ENCODE measurements at places on chromosomes 3 and 15.

GRCh38 chr3:41674449-41674848 lies 287.5 kb downstream of the ULK4 start:
- no peak for DNase-seq

DNA sequence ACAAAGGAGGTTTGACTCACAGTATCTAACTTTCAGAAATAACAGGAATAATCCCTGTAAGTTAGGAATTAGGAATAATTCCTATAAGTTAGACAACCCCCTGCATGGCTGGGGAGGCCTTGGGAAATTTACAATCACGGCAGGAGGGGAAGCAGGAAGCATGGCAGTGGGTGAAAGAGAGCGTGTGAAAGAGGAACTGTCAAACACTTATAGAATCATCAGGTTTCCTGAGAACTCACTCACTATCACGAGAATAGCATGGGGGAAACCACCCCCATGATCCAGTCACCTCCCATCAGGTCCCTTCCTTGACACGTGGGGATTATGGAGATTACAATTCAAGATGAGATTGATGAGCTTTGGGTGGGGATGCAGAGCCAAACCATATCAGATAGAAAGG lies 385.5 kb downstream of the IL20RB start:
- no peak for DNase-seq

DNA sequence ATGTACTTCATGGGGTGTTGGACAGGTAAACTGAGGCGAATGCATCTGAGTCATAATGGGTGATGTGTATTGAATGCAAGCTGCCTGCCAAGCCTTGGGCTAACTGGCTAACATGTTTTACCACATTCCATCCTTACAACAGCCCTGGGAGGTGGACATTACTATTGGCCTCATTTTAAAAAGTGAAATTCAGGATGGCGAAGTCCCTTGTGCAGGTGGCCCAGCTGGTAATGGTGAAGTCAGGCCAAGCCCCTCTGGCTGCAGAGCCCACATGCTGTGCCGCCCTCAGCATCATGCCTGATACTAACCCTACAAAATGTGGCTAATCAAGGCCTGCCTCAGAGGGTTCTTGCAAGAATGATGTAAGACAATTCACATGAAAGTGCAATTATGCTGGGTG lies 60.0 kb upstream of the CHD2 start:
- no peak for DNase-seq

DNA sequence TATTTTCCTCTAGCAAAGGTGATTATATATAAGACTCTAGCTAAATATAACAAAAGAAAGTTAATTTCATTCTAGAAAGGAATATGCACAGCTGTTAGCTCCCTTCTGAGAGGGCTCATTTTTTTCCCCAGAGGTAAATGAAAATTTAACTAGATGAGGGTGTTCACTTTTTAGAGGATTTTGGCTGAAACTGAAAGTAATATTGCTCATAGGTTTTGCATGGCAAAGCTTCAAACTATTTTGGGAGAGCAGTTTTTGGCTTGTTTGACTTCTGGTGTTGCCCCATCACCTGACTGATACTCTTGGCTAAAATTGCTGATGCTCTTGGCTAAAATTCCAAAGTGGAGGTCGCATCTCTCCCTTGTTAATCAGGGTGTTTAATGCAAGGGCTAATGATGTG lies 311.9 kb downstream of the EDEM1 start:
- DNase-seq, result no peak

DNA sequence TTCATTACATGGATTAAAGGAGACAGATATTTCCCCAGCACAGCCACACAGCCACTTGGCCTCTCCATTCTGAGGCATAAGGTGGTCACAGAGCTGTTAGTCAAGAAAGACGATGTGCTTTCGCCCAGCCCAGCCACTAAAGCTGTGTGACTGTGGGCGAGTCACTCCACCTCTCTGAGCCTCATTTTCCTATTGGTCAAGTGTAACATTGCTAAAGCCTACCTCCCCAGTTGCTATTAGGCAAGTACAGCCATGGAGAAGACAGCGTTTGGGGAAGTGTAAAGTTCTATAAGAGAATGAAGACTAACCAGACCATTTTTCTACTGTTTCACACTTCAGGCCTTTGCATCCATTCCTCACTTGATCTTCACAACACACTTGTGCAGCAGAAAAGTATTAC lies 24.1 kb downstream of the TMEM40 start:
- no peak for DNase-seq

DNA sequence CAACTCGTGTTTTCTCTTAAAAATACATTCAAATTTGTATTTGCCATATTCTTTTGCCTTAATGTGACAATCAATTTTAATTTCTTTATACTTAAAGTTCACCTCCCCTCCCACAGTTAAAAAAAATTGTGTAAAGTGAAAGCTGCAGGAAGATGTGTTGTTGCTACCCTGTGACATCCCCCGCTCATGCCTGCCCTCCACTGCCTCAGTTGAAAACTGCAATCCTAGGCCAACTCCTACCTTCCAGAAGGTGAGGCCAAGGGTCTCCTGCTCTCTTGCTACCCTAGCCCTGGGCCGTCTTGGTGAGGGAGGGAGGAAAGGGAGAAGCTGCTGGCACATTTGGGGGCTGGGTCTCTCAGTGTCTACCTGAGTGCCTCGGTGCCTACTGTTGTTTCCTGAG lies 57.0 kb upstream of the CMTM7 start:
- no peak for DNase-seq

- no peak for DNase-seq
These were observed 129.3 kb downstream of the EEFSEC start for GRCh38 chr3:128282380-128283196.

GRCh38 chr3:194344012-194344411 lies 7.1 kb downstream of the CPN2 start:
- no peak for DNase-seq

DNA sequence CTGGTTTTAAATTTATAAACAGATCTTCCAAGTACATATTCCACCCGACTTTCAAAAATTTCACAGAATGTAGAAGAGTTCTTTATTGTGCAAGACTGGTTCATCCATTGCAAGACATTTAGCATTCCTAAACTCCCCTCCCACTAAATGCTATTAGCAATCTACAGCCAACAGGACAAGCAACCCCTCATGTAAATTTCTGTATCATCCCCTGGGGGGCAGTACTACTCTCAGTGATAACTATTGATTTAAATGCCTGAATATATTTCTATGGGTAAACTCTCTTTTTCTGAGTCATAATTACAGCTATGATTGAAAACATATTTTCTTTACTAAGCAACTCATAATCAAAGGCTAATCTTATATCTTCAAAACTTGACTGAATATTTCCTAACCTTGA lies 10.7 kb upstream of the SLC15A2 start:
- DNase-seq, result no peak

- peak; percentile 54 for DNase-seq
These were observed 130.0 kb downstream of the ASB7 start for GRCh38 chr15:100732211-100733055.

DNA sequence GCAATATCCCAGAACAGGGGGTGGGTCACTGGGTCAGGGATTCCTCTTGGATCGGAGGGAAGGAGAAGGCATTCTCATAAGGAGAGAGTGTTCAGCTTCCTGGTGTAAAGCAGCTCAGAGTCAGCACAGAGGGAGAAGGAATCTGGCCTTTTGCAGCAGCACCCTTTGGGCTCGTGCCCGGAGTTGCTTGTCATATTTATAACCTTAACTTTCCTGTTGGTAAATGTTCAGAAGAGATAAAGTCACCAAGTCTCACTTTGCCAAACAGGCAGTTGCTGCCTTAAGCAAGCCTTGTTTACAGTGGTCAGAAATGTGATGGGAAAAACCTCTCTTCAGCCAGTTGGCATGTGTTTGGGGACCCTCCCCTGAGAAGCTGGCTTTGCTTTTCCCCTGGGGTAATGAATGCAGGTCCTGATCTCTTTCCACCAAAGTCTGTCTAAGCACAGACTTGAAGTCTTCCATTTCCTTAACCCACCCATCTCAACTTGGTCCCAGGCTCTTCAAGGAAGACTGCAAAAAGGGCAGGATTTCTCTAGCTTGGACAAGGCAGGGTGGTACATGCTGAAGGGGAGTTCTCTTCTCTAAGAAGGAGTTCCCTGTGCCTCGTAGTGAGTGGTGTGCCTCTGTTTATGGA lies 206.9 kb upstream of the BHLHE40 start:
- DNase-seq, result peak; percentile 84

- DNase-seq, result no peak
These were observed 29.9 kb upstream of the PRR23C start for GRCh38 chr3:139074565-139075115.

DNA sequence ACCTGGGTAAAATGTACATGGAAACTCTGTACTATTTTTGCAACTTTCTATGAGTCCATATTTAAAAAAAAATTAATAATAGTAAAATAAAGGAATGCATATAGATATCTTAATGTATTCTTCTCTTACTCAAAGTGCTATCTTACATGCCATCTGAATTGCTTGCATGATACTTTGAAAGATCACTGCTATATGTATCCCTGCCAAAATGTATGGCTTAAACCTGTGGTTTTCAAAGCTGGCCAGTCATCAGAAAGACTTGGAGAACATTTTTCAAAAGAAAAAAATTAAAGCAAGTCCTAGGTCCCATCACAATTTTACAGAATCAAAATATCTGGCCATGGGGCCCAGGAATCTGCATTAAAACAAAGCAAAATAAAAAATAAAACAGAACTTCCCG lies 262.1 kb downstream of the LPP start:
- DNase-seq, result no peak

DNA sequence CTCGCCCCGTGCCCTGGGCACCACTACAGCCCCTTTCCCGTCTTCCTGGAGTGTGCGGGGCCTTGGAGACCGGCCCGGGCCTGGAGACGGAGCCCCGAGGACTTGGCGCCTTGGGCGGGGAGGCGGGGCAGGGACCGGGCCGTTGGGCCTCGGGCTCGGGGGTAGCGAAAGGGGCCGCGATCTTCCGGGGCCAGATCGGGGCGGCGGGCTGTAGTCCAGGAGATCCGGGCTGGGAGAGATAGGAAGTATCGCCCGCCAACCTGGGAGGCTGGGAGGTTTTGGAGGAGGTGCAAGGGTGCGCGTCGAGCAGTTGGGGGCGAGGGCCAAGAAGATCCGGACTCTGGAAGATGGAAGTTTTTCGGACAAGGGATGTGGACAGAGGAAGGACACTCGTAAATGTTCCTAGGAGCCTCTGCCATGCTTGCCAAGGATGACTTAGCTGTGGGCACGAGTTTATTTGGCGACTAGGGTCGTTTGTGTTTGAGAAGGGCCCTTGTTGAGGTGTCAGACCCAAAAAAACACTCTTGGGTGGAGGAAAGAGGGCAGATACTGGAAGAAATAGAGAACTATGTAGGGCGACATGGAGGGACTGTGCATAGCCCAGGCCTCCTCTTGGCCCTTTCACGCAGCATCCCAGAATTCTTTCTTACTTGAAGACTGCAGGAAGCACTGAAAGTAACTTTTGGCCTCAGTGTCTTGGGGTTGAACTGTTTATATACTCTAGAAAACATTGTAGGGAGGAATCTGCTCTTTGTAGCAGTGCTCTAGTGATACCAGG lies 712 bp downstream of the RTF1 start:
- DNase-seq, result no peak

- no peak for DNase-seq
These were observed 427.5 kb upstream of the TBL1XR1 start for GRCh38 chr3:177624528-177625495.

GRCh38 chr3:124927574-124928045 lies 6.9 kb downstream of the MUC13 start:
- no peak for DNase-seq

GRCh38 chr3:14253707-14254382 lies 75.2 kb downstream of the LSM3 start:
- DNase-seq, result no peak

DNA sequence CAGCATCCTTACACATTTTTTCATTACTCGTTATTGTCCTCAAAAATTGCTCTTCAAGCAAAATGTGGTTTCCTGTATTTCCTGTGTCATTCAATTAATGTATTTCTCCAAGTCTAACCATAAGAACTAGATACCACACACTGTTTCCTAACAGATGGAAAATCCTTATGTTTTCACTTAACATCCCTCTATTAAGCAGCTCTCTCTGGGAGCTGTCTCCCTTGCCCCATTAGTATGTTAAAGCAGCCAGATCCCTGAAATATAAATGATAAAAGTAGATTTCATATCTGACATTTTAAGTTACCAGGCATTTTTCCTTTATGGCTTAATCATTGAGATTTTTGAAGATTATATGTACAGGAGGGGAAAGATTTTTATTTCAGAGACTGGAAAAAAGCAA lies 15.9 kb downstream of the PFN2 start:
- DNase-seq, result no peak

DNA sequence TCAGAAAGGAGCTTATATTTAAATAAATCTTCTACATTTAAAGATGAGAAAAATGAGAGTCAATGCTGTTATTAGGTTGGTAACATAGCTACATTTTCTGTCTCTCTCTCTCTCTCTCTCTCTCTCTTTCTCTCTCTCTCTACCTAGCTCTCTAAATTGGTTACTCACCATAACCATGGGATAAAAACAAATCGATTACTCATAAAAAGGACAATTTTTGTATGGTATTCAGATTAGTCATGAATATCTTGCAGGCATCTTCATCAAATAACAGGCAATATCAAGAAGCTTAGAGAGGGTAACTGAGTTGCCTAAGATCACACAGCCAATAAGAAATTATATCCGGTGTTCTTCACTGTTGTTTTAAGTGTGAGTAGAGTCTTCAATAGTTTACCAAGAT lies 81.8 kb upstream of the ALCAM start:
- DNase-seq, result no peak

DNA sequence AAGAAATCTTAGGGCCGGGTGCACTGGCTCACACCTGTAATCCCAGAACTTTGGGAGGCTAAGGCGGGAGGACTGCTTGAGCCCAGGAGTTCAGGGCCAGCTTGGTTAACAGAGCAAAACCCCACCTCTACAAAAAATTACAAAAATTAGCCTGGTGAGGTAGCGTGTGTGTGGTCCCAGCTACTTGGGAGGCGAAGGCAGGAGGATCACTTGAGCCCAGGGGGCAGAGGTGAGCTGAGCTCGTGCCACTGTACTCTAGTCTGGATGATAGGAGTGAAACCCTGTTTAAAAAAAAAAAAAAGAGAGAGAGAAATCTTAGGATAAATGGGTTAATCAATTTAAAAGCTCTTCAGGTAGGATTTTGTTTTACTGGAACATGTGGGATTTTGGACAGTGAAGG lies 31.2 kb upstream of the DUT start:
- no peak for DNase-seq

DNA sequence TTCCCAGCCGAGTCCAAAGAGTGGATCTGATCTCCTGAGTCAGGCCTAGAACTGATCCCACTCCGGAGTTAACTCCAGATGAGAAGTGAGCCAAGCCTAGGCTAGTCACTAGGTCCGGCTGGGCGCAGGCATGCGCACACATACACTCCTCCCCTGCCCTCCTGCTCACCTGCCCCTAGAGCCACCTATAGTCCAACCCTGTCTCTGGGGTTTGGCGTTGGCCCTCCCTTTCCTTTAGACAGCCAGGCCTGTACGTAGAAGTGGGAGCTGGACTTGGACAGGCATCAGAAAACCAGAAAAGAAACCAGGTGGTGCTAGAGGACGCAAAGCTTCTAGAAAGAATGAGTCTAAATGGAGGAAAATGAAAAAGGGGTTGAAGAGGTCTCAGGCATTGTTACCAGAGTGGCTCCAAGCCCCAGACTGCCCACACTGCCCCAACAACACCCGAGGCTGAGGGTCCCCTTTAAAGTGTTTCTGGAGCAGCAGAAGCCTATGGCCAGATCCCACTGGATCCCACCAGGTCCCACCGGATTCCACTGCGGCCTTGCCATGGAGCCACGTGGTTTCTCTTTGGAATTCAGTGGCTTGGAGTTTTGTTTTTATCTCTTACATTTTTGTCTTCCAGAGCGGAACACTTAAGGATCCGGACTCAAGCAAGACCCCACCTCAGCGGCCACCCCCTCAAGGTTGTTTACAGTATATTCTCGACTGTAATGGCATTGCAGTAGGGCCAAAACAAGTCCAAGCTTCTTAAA lies 24.2 kb upstream of the TIMP4 start:
- no peak for DNase-seq

GRCh38 chr15:57972864-57973263 lies 92.6 kb downstream of the ALDH1A2 start:
- DNase-seq, result no peak

Data from AG09309 (cell line).